GM12892 (cell line): ENCODE measurements at places on chromosomes 4 and X.

DNA sequence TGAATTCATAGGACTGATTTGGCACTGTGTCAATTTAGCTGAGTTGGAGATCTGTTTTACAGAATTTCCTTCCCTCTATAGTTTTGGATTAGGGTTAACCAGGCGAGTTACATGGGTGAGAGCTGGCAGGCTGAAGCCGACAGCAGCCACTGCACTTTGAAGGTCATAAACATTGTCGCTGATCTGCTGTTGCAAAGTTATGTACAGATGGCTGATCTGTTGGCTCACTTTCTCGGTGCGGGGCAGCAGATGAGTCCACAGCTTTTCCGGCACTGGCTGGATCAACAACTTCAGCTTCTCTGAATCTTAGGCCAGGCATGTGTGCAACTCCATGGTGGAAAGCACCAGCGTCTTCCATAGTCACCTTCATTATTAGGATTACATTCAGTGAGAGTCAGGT lies 173.7 kb downstream of the GPAT3 start:
- no peak for DNase-seq

DNA sequence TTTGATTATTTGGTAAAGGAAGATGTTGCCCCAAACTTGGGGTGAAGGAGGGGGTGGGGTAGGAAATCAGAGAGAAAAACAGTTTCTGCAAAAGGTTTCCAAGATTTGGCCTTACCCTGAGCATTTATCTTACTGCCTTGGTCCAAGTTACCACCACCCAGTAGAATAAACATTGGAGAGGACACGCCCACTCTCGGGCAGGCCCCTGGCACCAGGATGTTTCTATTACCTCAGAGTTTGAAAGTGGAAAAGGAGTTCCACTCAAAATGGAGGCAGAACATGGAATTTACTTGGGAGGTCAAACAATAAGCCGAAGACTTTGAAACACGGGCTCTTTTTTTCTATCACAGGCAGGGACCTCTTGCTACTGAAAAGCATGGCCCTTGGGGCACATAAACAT lies 113.7 kb downstream of the CHRNA9 start:
- DNase-seq = no peak

- DNase-seq = no peak
These were observed 7.2 kb downstream of the IRAK1 start for GRCh38 chrX:154012336-154012991.

DNA sequence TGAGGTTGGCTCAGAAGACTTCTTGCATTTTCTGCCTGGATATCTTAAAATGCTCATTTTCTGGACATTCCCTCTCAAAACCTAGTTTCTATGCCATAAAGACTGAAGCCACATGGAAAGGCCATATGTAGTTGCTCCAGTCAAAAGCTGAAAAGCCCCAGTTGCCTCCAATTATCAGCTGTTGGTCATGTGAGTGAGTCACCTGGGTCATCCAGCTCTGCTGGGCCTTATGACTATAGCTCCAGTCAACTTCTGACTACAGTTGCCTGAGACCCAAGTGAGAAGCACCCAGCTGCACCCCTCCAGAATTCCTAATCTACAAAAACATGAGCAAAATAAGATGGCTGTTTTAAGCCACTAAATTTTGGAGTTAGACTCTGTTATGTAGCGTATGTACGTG lies 41.9 kb downstream of the HELQ start:
- no peak for DNase-seq

DNA sequence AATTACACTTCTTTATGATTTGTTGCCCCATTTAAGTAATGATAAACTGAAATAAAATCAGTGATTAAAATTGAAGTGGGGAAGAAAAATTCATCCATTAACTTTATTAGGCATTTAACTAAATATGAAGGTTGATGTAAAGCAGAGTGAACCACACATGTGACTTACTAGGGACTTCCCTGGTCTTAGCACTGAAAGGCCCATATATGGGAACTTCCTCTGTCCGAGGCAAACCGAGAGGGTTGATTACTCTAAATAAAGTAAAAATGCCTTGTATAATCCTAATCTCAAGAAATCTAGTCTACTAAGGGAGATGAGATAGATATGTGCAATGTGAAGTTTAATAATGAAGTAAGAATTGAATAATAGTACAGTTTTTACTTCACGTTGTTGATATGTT lies 403.9 kb upstream of the RPS6KA3 start:
- DNase-seq = no peak

GRCh38 chr4:8019396-8020365 lies 80.0 kb upstream of the AFAP1 start:
- DNase-seq = no peak

DNA sequence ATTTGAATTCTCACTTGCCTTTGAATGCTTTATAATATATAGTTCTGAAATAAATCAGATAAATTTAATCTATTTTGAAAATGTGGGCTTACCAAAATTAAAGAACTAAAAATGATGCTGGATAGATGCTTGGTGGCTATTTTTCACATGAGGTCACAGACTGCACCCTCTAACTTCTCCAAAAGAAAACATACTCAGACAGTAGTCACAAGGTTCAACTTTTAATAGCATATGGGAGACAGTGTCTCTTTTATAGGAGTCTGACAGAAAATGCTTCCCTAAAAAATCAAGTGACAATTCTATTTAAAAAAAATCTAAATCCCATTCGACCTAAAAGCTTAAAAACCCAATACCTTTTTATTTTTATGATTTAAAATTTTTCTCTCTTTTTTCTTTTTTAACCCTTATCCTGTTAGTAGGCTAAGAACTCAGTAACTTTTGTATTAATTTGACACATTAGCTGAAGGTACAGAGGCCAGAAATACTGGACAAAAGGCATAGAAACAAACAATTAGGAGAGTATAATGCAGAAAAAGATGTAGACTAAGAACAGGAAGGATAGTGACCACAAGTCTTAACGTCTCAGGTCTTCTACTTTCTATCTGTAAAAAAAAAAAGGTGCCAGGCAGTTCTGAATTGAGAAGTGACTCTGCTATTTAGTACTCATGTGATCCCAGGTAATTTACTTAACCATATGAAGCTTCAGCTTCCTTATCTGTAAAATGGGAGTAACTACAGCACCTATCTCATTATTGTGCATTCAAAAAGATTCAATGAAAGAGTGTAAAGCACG lies 7.6 kb downstream of the TIGD4 start:
- DNase-seq = no peak

GRCh38 chr4:71300964-71301363 lies 37.9 kb upstream of the SLC4A4 start:
- no peak for DNase-seq

DNA sequence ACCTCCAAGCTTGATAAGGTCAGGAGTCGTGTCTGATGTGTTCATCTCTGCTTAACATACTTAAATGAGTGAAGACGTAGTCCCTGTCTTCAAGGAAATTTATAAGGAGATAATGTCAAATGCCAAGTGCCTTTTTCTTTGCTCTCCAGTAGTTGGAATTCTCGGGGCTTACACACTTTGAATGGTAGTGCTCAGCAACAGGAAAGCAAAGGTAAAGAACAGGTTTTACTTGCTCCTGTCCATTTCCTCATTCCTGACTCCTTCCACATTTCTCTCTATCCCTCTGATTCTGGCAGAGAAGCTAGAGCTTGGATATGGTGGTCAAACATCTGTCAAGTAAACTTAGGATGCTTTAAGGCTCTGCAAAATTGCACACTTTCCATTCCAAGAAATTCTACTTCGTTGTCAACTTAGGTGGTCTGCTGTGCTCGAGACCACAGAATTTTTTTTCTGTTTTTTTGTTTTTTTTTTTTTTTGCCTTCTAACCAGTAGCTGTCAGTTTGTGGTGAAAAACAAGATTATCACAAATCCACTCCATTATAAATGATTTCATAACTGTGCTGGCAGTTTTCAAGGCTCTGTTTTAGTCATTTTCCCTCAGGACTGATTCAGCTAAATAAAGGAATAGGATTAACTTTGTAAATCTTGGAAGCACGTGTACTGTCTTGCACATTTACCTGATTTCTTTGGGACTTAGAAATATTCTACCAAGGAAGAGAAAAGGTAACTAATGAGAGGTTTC lies 180.8 kb upstream of the ANXA3 start:
- no peak for DNase-seq

DNA sequence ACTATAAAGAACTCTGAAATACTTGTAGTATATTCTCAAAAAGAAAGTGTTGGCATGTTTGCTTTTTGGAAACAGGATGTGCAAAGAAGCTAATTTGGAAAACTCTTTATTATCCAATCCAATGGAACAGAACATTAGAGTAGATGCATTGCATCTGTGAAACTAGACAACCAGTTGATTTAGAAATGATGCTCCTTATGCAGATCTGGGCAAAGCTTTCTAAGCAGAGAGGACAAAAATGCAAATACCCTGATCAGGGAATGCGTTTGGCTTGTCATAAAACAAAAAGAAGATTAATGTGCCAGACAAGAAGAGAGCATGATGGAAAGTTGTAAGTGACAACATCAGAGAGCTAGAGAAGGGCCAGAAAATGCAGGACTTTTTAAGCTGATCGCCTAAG lies 142.3 kb downstream of the RCHY1 start:
- DNase-seq = no peak

DNA sequence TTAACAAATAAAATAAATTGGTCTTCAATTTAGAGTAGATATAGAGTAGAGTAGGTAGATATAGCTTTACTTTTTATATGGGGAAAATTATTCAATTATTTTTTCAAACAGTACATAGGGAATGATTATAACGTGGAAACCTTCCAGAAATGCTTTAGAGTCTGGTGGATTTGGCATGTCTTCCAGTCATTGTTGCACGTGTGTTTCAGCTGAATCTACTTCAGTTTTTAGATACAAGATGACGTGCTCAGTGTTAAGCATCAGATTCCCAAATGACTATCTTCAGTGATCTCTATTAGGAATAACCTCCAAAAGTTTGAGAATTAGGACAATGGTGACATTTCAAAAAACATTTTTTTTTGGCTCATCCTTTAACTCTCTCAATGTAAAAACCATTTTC lies 616.9 kb downstream of the ANKRD50 start:
- no peak for DNase-seq

DNA sequence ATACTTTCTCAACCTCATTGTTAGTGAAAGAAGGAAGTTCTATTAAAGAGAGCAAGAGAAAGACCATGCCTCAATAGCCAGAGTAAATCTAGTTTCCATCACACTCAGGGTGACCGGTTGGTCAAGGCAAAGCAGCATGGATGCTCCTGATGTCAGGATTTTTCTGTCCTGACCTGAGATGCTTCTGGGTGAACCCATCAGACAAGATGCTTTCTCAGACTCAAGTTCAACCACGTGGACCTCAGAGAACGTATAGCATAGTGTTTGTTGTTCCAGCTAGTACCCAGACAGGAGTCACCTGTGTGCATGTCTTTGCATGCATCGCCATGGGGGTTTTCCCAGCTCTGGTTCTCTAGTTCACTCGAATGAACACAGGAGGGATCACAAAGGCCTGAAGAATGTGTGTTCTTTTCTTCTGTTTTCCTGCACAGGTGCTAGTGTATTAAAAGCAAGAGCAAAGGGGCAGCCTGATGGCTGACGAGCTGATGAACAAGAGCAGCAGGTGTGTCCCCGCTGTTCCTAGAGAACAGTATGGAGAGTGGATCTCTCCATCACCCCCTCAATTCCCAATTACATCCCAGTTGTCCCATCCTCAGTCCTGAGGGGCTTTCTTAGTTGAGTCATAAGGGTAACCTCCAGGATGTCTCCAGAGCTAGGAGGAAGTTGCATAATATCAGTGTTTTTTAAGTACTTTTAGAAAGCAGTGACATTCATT lies 110.5 kb upstream of the ENPP6 start:
- DNase-seq = no peak

- no peak for DNase-seq
These were observed 368.7 kb downstream of the GBA3 start for GRCh38 chr4:23061431-23061830.

GRCh38 chr4:153471698-153472093 lies 5.5 kb downstream of the TMEM131L start:
- no peak for DNase-seq

- no peak for DNase-seq
These were observed 97.2 kb upstream of the ACSL4 start for GRCh38 chrX:109830157-109830703.

DNA sequence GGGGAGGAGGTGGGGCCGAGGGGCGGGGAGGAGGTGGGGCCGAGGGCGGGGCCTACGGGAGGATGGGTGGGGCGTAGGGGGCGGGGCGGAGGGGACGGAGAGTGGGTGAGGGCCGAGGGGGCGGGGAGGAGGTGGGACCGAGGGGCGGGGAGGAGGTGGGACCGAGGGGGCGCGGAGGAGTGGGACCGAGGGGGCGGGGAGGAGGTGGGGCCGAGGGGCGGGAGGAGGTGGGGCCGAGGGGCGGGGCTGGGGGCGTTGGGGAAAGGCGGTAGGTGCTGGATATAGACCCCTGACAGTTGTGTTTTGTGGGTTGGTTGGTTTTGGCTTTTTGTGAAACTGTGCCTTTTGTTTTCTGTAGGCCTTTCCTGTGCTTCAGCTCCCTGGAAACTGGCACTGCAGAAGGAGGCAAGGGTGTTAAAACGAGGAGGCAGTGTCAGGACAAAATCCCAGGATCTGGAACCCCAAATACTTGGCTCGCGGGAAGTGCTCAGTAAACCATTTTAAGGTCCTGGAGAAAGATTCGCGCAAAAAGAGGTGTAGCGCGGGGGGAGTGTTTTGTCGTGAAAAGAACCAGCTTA lies 580 bp upstream of the MMGT1 start:
- DNase-seq = peak; percentile 48

GRCh38 chr4:8840816-8841455 lies 30.7 kb downstream of the HMX1 start:
- DNase-seq = no peak

DNA sequence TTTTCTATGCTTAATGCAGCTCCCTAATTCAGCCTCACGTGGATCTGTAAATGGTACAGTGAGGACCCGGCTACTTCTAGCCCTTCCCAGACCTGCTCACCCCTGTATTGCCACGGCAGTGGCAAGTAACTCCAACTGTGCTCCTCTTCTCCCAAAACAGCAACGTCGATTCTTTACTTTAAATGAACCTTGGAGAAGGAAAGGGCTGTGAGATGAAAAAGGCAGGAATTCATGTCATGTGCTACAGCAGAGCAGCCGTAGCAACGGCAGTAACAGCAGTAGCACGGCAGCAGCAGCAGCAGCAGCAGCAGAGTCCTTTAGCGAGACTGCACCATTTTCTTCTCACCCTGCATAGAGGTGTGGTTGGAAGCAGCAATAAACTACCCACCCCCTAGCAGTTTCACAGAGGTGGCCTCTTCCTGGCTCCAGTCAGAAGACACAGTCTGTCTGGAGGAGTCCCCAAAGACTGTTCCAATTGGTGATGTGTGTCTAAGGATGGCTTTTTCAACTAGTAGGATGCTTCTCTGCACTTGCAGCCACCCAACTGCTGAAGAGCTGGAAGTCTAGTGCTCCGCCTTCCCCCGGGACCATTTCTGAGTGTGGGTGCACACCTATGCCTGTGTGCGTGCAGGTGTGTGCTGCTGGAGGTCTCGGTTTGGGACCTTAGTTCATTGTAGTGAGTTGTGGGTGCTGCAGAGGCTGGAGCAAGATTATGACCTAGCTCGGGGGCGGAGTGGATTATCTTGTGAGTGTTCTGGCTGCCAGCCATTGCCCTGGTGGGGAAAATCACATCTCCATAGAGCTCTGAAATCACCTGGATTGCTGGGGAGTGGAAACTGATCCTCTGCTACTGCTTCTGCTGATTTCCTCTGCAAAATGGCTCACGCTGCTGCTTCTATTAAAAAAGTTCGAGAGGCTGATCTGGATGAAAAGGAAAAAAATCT lies 67.2 kb downstream of the ANK2 start:
- no peak for DNase-seq
